ENCODE measurements at places on chromosomes 4 and X. TPM values are rescaled to one million over a fixed set of nuclear protein-coding genes. Genes with fewer than 3 reads are reported as not detected.

Gene CENPVL2
- total RNA-seq = not detected

Gene VEGFC
- 12.0 TPM for total RNA-seq

Gene IL2
- total RNA-seq = not detected

Gene ZAR1
- not detected for total RNA-seq

Gene PDZD4
- not detected for total RNA-seq

Gene SPATA4
- total RNA-seq = not detected

Gene SLC10A7
- total RNA-seq = 3.9 TPM

Gene ZNF827
- total RNA-seq = 8.2 TPM

Gene XAGE2
- total RNA-seq = not detected

Gene RPS6KA6
- total RNA-seq = 3.2 TPM

Gene STARD8
- under 0.01 TPM for total RNA-seq

Gene F11
- not detected for total RNA-seq

Gene ATP8A1
- 1.2 TPM for total RNA-seq

Gene TCEAL7
- total RNA-seq = 4.0 TPM

Gene CXCL9
- not detected for total RNA-seq

Gene CHM
- 10.0 TPM for total RNA-seq

Gene GNRHR
- not detected for total RNA-seq

Gene ADGRG4
- total RNA-seq = not detected

Gene PCDH11X
- total RNA-seq = under 0.01 TPM

Gene ODAPH
- total RNA-seq = not detected

Gene RBMX2
- 15.2 TPM for total RNA-seq

Gene HPGD
- total RNA-seq = 1.9 TPM

Gene MGAT4D
- not detected for total RNA-seq

Gene XAGE1A
- total RNA-seq = not detected

Gene NDNF
- not detected for total RNA-seq

Gene NXF2B
- not detected for total RNA-seq

Gene FTSJ1
- total RNA-seq = 163 TPM

Gene XKRX
- 0.24 TPM for total RNA-seq

Gene ALAS2
- total RNA-seq = not detected

Gene S100G
- not detected for total RNA-seq

Gene PTPN13
- total RNA-seq = 64.1 TPM

Gene XPNPEP2
- total RNA-seq = not detected

Gene SPOCK3
- total RNA-seq = 0.64 TPM

Gene PABPC1L2B
- total RNA-seq = not detected

Gene RHOXF2
- total RNA-seq = not detected

All from tracheal epithelial cell (primary cell).